ENCODE measurements at places on chromosomes 2 and 18.

DNA sequence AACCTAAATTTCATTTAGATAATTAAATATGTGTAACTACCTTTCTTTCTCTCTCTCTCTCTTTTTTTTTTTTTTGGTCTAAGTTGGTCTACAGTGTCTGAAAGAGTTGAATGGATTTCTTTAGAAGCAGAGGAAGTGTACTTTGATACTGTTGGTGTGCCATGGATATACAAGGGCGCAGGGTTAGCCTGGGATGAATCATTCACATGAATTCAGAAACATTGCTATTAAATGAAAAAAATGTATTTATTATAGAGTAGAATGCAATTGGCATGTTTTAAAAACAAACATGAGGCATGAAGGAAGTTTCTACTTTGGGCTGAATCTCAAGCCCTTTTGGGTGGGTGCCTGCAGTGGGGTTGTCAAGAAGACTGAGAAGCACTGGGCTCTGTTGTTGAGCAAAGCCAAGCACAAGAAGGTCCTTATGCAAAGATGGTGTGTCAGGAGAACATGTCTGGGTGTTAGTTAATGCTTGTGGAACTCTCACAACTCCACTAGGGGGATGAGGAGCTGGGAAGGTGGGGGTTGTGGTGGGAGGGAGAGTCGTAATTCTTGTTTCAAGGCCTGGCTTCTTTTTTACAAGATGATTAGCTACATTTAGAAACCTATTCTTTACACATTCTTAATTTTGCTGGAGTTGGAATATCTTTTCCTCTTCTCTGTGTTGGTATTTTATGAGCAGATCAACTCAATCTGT is 57.9 kb downstream of the LYPD6 start:
- DNase-seq = no peak

GRCh38 chr18:54776282-54776977 is 51.8 kb upstream of the RAB27B start:
- no peak for DNase-seq

DNA sequence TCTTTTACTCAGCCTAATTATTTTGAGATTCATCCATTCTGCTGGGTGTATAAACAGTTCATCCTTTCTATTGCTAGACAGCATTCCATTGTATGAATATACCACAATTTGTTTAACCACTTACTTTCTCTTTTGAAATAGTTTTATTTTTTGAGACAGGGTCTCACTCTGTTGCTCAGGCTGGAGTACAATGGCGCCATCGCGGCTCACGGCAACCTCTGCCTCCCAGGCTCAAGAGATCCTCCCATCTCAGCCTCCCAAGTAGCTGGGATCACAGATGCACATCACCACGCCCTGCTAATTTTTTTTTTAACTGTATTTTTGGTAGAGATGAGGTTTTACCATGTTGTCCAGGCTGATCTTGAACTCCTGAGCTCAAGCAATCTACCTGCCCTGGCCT is 54.5 kb downstream of the USP37 start:
- no peak for DNase-seq

DNA sequence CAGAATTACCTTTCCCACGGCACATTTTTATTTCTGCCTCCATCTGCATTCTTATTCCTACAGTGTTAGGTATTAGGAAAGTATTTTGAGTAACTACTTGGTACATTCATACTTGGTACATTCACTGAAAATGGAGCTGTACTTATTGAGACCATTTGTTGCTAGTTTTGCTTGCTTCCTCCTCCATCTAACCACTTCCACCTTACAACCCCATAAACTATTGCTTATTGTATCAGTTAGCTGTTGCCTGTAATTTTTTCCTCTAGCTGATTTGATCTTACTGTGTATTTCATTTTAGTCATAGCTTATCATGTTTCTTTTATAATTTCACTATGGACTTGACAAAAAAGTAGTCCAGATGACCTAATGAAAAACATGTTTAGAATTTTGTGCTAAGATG is 50.7 kb downstream of the AFTPH start:
- no peak for DNase-seq

- no peak for DNase-seq
These were observed 158.9 kb downstream of the ATAD2B start for GRCh38 chr2:23767876-23768621.

DNA sequence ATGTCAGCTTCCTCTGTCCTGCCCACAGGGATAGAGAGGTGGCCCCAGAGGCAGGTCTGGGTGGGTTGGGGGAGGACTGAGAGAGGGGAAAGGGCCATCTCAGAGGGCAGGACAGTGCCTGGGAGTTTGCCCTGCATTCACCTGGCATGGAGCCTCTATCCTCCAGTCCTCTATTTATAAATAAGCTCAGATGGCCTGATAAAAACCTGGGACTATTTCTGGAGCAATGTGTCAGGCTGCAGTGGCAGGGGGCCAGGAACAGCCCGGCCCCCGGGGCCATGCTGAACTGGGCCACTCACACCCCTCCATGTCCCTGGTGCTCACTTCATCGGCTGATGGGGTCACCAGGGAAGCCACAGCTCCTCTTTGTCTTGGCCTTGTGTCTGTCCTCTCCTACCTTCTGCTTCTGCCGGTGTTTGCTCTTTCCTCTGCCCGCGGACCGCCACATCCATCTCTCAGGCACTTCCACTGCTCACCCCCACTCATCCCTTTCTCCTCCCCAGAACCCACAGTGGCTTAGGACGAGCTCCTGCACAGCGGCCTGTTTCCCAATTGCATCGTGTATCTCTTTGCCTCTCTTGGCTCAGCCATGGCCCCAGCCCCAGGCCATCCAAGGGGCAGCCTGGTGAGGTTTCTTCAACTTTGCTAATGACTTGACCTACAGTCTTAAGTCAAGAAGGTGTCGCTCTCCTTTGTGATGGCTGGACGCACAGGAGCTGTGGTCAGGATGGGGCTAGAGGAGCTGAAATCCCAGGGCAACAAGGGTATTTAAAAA is 38.8 kb downstream of the SCTR start:
- DNase-seq = no peak

- no peak for DNase-seq
These were observed 228.4 kb downstream of the MGAT5 start for GRCh38 chr2:134482131-134482723.
